A375 (cell line): ENCODE measurements at places on chromosomes 1 and 21. TPM values are rescaled to one million over a fixed set of nuclear protein-coding genes. Genes with fewer than 3 reads are reported as not detected.

Gene HAPLN2
- total RNA-seq, result not detected in 2 replicates

Gene ATP6V1G3
- not detected in 2 replicates for total RNA-seq

Gene HSPA6
- 0.94 and 2.6 TPM in 2 replicates for total RNA-seq

Gene RSRP1
- total RNA-seq, result 74.5 and 90.4 TPM in 2 replicates

Gene OR2M5
- not detected in 2 replicates for total RNA-seq

Gene TP73
- total RNA-seq, result 4.5 and 7.4 TPM in 2 replicates

Gene LCE4A
- not detected in 2 replicates for total RNA-seq

Gene NBPF6
- total RNA-seq, result 1.4 and 1.8 TPM in 2 replicates

Gene MAEL
- total RNA-seq, result not detected in 2 replicates

Gene ADAMTS4
- total RNA-seq, result 0.15 and 0.50 TPM in 2 replicates

Gene PTCH2
- total RNA-seq, result 0.04 and 0.08 TPM in 2 replicates

Gene SGIP1
- 0.60 TPM in 1 of 2 replicates, not detected in the other for total RNA-seq

Gene CENPS
- total RNA-seq, result 37.3 and 38.6 TPM in 2 replicates

Gene PIGR
- total RNA-seq, result 0.03 TPM in 1 of 2 replicates, not detected in the other

Gene SNX7
- 22.7 and 28.4 TPM in 2 replicates for total RNA-seq

Gene HHIPL2
- total RNA-seq, result 0.23 and 1.6 TPM in 2 replicates

Gene CD53
- not detected in 2 replicates for total RNA-seq

Gene GPR37L1
- not detected in 2 replicates for total RNA-seq

Gene CAMTA1
- 44.1 and 45.5 TPM in 2 replicates for total RNA-seq
